Posterior cingulate gyrus (tissue), 11 donors: ENCODE measurements at places on chromosomes 6 and 20.
A peak's percentile ranks its signal among the peaks of the same experiment; 100 is the strongest.

GRCh38 chr20:59145924-59146779 lies 17.5 kb upstream of the ZNF831 start:
- DNase-seq, result peak; percentile 46

GRCh38 chr6:34148631-34149451 lies 3.0 kb upstream of the GRM4 start:
- no peak for DNase-seq

DNA sequence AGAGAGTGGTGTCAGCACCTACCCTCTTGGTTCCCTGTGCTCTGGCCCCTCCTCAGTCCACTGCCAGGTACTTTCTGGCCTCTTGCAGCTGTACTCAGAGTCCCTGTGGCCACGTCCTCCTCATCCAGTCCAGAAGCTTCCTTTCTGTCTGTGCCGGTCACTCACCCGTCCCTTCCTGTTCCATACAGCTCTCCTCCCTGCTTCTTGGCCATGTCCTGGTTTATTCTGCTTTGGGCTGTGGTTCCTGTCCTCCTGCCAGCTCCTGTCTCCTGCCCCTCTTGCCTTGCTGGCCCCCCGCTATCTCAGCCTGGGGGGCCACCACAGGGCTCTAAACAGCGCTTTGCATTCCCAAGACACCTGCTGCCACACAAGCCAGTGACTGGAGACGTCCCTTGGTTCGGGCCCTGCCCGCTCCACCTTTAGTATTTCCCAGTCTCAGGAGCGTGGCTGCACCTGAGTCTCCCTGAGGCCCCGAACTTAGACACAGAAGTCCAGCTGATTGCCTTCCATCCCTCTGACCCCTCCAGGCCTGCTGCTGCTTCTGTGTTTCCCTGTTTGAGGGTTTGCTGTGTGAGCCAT lies 15.5 kb upstream of the RBM38 start:
- DNase-seq, result no peak

GRCh38 chr6:113184736-113185135 lies 672.4 kb upstream of the MARCKS start:
- no peak for DNase-seq

DNA sequence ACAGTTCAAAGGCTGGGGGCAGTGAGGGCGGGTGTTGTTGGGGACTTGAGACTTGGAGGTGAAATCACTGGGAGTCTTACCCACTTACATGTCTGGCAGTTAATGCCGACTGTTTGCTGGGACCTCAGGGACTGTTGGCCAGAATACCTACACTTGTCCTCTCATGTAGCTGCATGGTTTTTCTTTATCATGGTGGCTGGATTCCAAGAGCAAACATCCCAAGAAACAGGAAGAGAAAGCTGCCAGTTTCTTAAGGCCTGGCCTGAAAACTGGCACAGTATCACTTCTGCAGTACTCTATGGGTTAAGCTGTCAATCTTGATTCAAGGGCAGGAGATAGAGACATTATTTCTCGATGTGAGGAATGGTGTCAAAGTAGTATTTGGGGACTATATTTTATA lies 19.8 kb upstream of the C6orf62 start:
- DNase-seq, result no peak

DNA sequence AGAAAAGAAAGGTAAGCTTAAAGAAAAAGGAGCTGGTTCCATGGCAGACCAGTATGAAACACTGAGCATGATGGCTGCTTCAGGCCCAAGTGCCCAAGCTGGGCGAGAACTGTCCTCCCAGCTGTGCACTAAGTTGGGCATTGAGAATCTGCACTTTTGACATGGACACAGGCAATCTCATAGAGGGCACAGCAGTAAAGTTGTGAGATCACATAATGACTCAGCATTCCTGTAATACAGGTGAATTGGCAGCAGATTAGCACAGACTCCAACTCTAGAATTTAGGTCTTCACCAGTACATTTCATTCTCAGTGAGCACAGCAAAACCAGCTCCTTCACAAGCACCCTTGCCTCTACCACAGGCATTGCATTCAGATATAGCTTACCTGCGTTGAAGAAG lies 343.4 kb downstream of the PKHD1 start:
- no peak for DNase-seq

DNA sequence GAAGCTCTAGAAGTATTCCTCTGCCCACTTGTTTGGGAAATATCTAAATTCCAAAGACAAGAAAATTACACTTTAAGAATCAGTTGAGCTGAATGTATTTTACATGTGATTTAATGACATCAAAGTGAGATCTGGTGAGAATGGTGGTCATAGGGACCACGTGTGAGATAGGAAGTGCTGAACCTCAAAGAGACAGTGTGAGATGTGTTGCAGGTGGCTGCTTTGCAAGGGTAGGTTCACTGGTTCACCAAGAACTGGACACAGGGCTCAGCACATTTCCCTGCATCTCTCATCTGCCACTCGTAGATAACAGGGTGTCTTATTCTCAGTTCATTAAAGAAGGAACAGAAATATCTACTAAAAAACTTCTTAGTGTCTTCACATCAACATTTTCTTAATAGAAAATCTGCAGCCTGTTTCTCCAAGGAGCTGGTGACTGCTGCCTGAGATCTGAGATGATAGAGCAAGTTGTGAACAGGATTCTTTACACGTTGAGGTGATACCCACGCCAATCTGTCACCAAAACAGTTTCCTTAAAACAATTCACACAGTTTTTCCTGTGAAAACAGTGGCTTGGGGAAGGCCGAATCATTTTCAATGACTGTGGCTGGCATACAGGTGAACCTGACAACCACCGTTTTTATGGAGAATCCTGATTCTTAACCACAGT lies 7.2 kb downstream of the CCR6 start:
- DNase-seq, result no peak

- no peak for DNase-seq
Observed at GRCh38 chr6:108002365-108003221, 44.6 kb upstream of the SEC63 start.

GRCh38 chr6:111057074-111057752 lies 30.1 kb upstream of the SLC16A10 start:
- DNase-seq, result no peak

DNA sequence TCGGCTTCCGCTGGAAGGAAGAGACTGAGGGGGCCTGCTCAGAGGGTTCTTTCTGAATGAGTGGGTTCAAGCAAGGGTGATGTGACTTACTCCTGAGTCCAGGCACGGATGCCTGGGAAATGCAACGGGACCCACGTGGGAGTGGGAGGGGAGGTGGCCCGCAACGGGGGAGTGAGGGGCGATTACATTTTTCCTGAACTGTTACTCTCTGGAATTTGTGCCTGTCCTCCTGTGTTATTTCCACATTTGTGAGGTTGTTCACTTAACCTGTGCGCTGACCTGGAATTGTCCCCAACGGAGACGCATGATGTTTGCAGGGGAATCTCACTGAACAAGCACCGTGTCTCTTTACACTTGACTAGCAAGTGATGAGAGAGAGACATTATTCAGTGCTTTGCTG lies 209.4 kb downstream of the CDH4 start:
- no peak for DNase-seq

DNA sequence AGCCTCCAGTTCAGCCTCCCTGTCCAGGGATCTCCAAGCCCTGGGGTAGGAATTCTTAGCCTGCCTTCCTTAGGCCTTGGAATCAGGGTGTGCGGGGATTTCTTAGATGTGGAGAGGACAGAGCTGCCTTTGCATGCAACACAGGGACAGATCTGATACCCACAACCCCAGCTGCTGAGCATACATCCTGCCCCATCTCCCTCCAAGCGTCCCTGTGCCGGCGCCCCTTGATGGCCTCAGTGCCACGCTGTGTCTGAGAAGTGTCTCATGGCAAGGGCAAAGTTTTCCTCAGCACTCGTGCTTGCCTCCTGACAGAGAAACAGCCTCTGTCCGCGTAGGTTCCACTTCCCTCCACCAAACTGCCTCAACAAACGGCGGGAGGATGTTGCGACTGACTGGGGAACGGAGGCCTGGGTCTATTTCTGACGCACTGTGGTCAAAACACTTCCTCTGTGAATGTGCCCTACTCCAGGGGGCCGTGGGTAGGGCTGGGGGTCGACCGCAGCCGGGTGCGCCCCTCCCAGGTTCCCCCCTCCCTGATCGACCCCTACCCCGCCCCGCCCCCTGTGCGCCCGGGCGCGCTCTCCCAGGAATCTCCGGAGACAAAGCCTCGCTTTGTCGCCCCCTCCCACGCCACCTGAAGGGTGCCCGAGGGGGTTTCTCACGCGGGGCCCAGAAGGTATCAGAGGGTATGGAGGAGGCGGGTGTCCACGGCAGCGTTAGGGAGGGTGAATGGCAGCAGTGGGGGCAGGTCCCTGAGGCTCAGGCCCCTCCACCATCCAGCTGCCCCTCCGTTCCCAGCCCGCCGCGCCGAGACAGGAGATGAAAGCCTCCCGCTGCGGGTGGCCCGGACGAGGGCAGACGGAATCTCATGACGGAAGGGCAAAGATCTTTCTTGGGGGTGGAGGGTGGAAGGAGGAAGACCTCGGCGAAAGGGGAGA lies 806 bp downstream of the MICAL1 start:
- DNase-seq, result peak; percentile 53

GRCh38 chr6:82131441-82131840 lies 116.1 kb downstream of the IBTK start:
- DNase-seq, result no peak

DNA sequence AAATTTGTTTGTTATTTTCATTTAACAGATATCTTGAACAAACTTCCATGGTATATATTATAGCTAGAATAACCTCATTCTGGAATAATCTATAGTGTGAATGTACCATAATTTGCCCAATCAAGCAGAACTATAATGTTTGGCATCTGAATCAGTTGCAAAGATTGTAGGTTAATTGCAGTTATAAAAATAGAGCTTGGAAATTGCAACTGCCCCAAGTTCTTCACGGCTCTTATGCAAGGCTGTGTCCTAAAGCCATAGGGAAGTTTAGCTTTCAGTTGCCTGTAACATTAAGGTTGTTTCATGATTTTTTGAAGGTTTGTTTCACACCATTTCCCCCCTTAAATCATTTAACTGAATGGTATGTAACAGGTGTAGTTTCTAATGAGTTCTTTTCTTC lies 19.4 kb downstream of the NQO2 start:
- DNase-seq, result no peak

DNA sequence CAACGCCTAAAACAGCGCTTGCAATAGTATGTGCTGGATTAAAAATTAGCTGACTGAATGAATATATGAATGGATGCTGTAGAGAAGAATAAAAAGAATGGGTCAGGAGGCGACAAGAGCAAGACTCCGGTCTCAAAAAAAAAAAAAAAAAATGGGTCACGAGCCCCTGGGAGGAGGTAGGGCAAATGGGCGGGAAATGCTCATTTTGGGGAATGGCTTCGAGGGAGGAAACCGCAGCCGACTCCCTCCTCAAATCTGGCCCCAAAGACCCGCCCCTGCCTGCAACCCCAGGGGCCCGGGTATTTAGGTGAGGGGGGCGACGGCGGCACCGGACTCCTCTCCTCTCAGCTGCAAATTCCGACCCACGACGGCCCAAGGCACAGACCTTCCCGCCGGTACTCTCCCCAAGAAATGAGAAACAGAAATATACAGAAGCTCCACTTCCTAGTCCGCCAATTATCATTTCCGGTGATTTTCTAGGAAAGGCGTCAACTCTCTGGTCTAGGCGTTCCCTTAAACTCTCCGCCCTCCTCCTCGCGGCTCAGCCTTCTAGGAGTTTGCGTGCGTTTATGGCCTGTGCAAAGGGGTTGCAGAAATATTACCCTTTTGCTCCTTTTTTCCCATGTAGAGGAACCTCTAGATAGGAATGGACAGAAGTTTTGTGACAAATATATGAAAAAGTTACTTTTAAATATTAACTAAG lies at the start of gene ZNF311:
TSS of gene ZNF311 (minus strand) at position 133 of the 703 bp plus-strand sequence. CDS start 1,361 bp downstream, outside the sequence.
- no peak for DNase-seq

- no peak for DNase-seq
Observed at GRCh38 chr6:21019614-21020013, 485.4 kb downstream of the CDKAL1 start.

DNA sequence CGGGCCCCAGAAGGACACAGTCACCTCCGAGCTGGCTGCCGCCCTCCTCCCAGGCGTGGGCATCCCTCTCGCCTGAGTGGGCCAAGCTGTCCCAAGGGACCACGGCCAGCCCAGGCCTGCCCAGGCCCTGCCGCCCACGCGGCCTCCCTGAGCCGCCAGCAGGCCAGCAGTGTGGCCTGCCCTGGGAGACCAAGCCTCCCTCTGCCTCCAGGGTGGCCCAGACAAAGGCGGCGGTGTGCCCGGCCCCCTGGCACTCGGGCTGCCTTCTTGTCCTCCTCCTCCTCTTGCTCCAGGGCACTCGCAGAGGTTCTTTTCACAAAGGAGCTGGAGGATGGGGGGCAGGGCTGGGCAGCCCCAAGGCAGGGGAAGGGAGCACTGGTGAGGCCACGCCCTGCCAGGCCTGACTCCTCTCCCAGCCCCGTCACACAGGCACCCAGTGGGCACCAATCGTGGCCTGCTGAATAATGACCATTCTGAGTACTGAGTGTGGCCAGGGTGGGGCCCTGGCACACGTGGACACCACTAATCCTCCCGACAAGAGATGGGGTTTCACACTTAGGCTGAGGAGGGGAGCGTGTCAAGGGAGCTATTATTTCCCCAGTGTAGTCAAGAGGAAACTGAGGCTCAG lies 25.3 kb downstream of the NOL4L start:
- DNase-seq, result no peak

DNA sequence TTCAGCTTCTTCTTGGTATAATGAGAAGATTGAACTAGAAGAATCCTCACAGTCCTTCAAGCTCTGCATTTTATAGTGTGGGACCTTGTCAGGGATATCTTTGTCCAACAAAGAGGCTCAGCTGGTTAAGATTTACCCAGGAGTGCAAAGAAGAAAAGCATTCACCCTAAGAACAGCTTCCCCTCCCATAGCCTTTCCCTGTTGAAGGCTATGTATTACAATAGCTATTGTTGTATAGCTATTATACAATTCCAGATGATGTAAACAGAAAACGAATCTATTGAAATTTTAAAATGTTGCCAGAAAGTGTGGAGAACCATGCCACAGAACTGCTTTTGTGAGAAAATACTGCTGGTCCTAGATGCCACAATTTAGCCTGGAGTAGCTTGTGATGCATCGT lies 85.5 kb upstream of the CNKSR3 start:
- no peak for DNase-seq

DNA sequence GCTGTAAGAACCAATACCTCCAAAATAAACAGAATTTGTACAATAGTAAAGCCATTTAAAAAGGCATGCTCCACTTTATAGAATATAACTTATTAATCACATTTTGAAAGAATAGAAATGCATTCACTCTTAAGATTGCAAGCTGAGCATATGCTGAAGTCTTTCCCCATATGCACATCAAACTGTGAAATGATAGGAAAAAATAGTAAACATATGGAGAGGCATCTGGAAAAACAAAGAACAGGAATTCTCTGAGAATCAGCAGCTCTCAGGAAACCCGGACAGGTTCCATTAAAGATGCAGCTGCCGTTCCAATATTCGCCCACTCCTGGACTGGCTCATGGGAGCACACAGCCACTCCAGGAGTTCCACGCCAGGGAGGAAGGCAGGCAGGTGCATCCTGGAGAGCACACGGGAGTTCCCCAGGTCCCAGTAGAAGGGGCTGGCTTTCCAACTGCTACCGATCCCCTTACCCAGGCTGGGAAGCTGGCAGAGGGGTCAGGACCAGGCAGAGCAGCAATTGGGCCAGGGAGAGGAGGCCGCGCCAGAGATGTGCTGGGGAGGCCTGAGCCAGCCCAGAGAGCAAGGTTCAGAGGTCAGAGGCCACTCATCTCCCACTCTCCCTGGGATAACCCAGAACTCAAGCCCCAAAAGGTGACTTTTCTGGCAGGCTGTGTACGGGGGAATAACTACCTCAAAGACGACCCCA lies 111.1 kb downstream of the DLL1 start:
- DNase-seq, result peak; percentile 86
